Upper lobe of left lung (tissue), 6 donors: ENCODE measurements at places on chromosomes 2 and 18.

GRCh38 chr2:64114063-64114911, 29.9 kb downstream of the PELI1 start:
- peaks cover 72% of the 10 kb centered on the region for H3K4me1 ChIP-seq
- no peak overlapping the region for H3K4me3 ChIP-seq
- no peaks in the 10 kb centered on the region for H3K27me3 ChIP-seq
- peak overlapping the region; percentile 82 for H3K27ac ChIP-seq
- no peaks in the 10 kb centered on the region for H3K36me3 ChIP-seq

DNA sequence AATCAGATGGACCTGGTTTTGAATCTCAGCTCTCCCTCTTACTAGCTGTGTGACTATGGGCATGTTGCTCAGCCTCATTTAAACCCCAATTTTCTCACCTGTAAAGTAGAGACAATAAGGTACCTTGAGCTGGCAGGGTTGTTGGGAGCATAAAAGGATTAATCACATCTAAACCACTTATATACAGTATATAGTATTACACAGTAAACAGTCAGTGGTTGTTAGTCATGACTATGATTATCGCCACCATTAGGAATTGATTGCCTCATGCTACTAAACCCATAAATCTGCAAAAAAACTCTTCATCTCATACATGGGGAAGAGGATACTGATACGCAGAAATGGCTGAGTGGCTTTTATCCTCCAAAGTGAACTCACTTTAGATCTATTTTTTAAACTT, 65.8 kb downstream of the INO80D start:
- H3K27ac ChIP-seq, result no peak overlapping the region
- H3K4me3 ChIP-seq, result no peak overlapping the region
- peaks cover 36% of the 10 kb centered on the region for H3K36me3 ChIP-seq
- H3K27me3 ChIP-seq, result no peaks in the 10 kb centered on the region

GRCh38 chr2:109433926-109434325, 179.8 kb downstream of the SEPTIN10 start:
- no peaks in the 10 kb centered on the region for H3K27me3 ChIP-seq
- no peak overlapping the region for H3K27ac ChIP-seq
- peaks cover 10% of the 10 kb centered on the region for H3K4me1 ChIP-seq
- no peak for DNase-seq

DNA sequence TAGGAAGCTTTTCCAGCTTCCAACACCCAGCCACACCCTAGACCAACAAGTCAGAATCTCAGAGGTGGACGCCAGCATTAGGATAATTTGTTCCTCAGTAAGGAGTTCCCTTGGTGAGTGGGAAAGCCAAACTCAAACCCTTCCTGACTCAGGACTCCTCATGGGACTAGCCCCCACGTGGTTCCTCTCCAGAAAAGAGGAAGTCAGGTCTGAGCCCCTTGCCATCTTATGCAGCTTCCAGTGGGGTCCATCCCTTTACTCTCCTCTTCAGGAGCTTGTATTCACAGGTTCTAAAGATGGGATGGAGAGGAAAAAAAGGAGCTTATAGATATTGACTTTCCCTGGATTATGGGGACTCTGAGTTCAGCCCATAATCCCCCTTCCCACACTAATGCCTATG, 14.8 kb upstream of the NOTO start:
- no peak for DNase-seq
- H3K4me1 ChIP-seq, result no peaks in the 10 kb centered on the region
- H3K27ac ChIP-seq, result no peak overlapping the region
- no peaks in the 10 kb centered on the region for H3K27me3 ChIP-seq

GRCh38 chr2:218877891-218878290, 2.8 kb upstream of the WNT10A start:
- no peaks in the 10 kb centered on the region for H3K36me3 ChIP-seq
- H3K4me1 ChIP-seq, result peaks cover 12% of the 10 kb centered on the region
- no peak for DNase-seq
- no peak overlapping the region for H3K4me3 ChIP-seq
- peaks cover 3% of the 10 kb centered on the region for H3K27me3 ChIP-seq

- peak overlapping the region; percentile 56 for H3K27ac ChIP-seq
- no peak for DNase-seq
- no peaks in the 10 kb centered on the region for H3K27me3 ChIP-seq
- peaks cover 7% of the 10 kb centered on the region for H3K4me1 ChIP-seq
- H3K4me3 ChIP-seq, result no peak overlapping the region
- no peaks in the 10 kb centered on the region for H3K36me3 ChIP-seq
Observed at GRCh38 chr2:231343006-231343710, 52.4 kb upstream of the B3GNT7 start.

GRCh38 chr2:30940839-30941238, 133.6 kb upstream of the CAPN13 start:
- no peak for DNase-seq
- no peaks in the 10 kb centered on the region for H3K27me3 ChIP-seq
- H3K4me3 ChIP-seq, result no peak overlapping the region

GRCh38 chr2:184938221-184938985, 340.1 kb downstream of the ZNF804A start:
- H3K27ac ChIP-seq, result no peak overlapping the region
- H3K27me3 ChIP-seq, result no peaks in the 10 kb centered on the region
- no peaks in the 10 kb centered on the region for H3K4me1 ChIP-seq
- H3K36me3 ChIP-seq, result no peaks in the 10 kb centered on the region
- H3K4me3 ChIP-seq, result no peak overlapping the region
